GM12878 (cell line): ENCODE measurements at places on chromosomes 6 and 20. TPM values are rescaled to one million over a fixed set of nuclear protein-coding genes. Genes with fewer than 3 reads are reported as not detected.

Gene TBP
- 32.4 and 38.7 TPM in 2 replicates for polyA plus RNA-seq

Gene SUMO4
- polyA plus RNA-seq: 1.0 TPM in 2 replicates

Gene DNAH8
- polyA plus RNA-seq: not detected in 2 replicates

Gene NEDD9
- 8.4 and 9.7 TPM in 2 replicates for polyA plus RNA-seq

Gene BANF2
- polyA plus RNA-seq: not detected in 2 replicates

Gene WFDC12
- not detected in 2 replicates for polyA plus RNA-seq

Gene RHAG
- not detected in 2 replicates for polyA plus RNA-seq

Gene EDEM2
- 24.3 and 27.7 TPM in 2 replicates for polyA plus RNA-seq

Gene PPIL6
- 0.14 and 0.26 TPM in 2 replicates for polyA plus RNA-seq

Gene RFX6
- not detected in 2 replicates for polyA plus RNA-seq

Gene MACROD2
- 1.7 TPM in 2 replicates for polyA plus RNA-seq

Gene ALDH5A1
- 2.4 and 8.2 TPM in 2 replicates for polyA plus RNA-seq

Gene NOX3
- not detected in 2 replicates for polyA plus RNA-seq

Gene POM121L2
- polyA plus RNA-seq: not detected in 2 replicates

Gene KIAA0408
- polyA plus RNA-seq: 0.06 and 0.10 TPM in 2 replicates

Gene SGK2
- not detected in 2 replicates for polyA plus RNA-seq

Gene RSPH9
- 0.40 and 0.42 TPM in 2 replicates for polyA plus RNA-seq

Gene HLA-DQA2
- polyA plus RNA-seq: 10.8 and 12.5 TPM in 2 replicates

Gene ADGRF5
- not detected in 2 replicates for polyA plus RNA-seq

Gene SPATA25
- polyA plus RNA-seq: 0.28 TPM in 1 of 2 replicates, not detected in the other

Gene TREML2
- polyA plus RNA-seq: 7.7 TPM in 2 replicates

Gene PCNA
- 568 and 634 TPM in 2 replicates for polyA plus RNA-seq

Gene RSPO3
- not detected in 2 replicates for polyA plus RNA-seq

Gene HMGCLL1
- not detected in 2 replicates for polyA plus RNA-seq

Gene CFAP61
- polyA plus RNA-seq: 0.33 TPM in 1 of 2 replicates, not detected in the other

Gene IMPG1
- not detected in 2 replicates for polyA plus RNA-seq

Gene E2F3
- 10.6 and 10.7 TPM in 2 replicates for polyA plus RNA-seq

Gene KIF13A
- not detected in 2 replicates for polyA plus RNA-seq

Gene OR2B6
- polyA plus RNA-seq: 0.29 TPM in 1 of 2 replicates, not detected in the other

Gene TXLNB
- not detected in 2 replicates for polyA plus RNA-seq

Gene MUCL3
- polyA plus RNA-seq: 0.08 and 0.09 TPM in 2 replicates

Gene L3MBTL3
- 0.71 and 1.1 TPM in 2 replicates for polyA plus RNA-seq

Gene MCCD1
- not detected in 2 replicates for polyA plus RNA-seq

Gene SLC35D3
- not detected in 2 replicates for polyA plus RNA-seq

Gene RPP21
- polyA plus RNA-seq: 55.9 and 59.2 TPM in 2 replicates

Gene MDFI
- not detected in 2 replicates for polyA plus RNA-seq

Gene POPDC3
- not detected in 2 replicates for polyA plus RNA-seq

Gene UTRN
- polyA plus RNA-seq: 15.0 and 15.3 TPM in 2 replicates

Gene CRNKL1
- 26.1 and 28.4 TPM in 2 replicates for polyA plus RNA-seq

Gene C6orf15
- not detected in 2 replicates for polyA plus RNA-seq

Gene ABHD16B
- 0.58 TPM in 1 of 2 replicates, not detected in the other for polyA plus RNA-seq
